ENCODE measurements at places on chromosomes 13 and 19. TPM values are rescaled to one million over a fixed set of nuclear protein-coding genes. Genes with fewer than 3 reads are reported as not detected.

The KL gene
- 0.30 TPM for total RNA-seq

The PRR19 gene
- 1.5 TPM for total RNA-seq

DNA sequence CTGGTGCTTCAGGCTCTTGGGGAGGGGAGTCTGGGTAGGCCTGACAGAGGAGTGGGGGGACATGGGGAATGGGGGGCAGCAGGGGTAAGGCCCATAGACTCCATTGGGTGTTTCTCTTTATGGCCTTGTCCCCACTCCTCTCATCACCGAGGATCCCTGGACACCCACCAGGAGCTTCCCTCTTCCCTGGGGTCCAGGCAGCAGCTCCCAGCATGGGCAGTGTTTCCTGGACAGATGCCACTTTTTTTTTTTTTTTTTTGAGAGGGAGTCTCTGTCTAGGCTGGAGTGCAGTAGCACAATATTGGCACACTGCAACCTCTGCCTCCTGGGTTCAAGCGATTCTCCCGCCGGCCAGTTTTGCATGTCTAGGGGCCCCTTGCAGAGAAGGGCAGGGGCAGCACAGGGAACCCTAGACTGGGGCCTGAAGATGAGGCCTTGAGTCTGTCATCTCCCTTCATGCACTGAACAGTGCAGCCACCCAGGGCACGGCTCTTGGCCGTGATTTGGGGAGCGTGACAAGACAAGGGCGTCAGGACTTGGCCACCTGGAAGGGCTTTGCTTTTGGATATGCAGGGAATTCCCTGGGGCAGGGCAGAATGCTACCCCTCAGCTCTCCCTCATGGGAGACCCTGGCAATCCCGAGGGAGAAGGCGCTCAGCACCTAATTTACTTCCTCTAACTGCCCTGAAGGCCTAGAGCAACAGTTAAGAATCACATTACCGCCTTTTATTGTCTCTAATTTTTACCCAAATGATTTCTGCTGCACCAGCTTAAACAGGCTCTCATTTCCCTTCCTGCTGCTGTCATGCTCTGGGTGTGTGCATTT lies 213.9 kb upstream of the ZNF536 start:
- DNase-seq, result no peak

GRCh38 chr19:4369109-4369887 lies 25.9 kb downstream of the MPND start:
- peak; percentile 51 for DNase-seq

The FGF21 gene
- not detected for total RNA-seq

The LPAR6 gene
- 4.5 TPM for total RNA-seq

The WDR87 gene
- total RNA-seq, result not detected

The PALM gene
- total RNA-seq, result 0.61 TPM

DNA sequence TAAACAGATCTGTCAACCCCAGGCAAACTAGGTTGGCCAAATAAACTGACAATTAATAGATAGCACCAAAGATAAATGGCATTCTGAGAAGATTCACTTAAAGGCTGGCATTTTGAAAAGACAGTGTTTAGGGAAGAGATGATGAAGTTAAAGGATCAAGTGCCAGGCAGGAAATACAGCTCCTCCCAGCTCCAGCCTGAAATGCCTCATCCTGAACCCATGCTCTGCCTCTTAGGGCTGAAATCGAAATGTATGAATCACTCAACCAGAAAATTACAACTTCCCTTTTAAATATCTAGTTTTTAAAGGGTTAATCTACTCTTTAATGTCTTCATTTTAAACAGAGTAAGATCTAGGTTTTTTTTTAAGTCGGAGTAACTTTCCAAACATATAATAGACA lies 171.2 kb upstream of the UBL3 start:
- DNase-seq, result no peak

GRCh38 chr13:49272296-49272695 lies 24.6 kb downstream of the CDADC1 start:
- no peak for DNase-seq

- no peak for DNase-seq
Measured at GRCh38 chr13:97430296-97430695, 3.7 kb upstream of the RAP2A start.

GRCh38 chr13:78607409-78608251 lies 4.3 kb upstream of the POU4F1 start:
- DNase-seq, result no peak

GRCh38 chr19:46528601-46529590 lies 33.2 kb upstream of the PNMA8B start:
- no peak for DNase-seq

DNA sequence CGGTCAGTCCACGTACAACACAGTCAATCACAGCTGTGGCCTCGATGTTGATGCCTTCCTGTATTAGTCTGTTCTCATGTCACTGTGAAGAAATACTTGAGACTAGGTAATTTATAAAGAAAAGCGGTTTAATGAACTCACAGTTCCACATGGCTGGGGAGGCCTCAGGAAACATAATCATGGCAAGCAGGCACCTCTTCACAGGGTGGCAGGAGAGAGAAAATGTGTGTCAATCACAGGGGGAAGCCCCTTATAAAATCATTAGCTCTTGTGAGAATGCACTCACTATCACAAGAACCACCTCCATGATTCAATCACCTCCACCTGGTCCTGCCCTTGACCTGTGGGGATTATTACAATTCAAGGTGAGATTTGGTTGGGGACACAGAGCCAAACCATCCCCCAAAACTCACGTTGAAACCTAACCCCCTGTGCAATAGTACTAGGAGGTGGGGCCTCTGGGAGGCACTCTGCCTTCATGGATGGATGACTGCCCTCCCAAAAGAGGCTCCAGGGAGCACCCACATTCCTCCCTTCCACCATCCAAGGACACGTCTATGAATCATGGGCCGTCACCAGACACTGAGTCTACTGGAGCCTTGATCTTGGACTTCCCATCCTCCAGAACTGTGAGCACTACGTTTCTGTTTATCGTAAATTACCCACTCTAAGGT lies 2.3 kb upstream of the PROZ start:
- no peak for DNase-seq

DNA sequence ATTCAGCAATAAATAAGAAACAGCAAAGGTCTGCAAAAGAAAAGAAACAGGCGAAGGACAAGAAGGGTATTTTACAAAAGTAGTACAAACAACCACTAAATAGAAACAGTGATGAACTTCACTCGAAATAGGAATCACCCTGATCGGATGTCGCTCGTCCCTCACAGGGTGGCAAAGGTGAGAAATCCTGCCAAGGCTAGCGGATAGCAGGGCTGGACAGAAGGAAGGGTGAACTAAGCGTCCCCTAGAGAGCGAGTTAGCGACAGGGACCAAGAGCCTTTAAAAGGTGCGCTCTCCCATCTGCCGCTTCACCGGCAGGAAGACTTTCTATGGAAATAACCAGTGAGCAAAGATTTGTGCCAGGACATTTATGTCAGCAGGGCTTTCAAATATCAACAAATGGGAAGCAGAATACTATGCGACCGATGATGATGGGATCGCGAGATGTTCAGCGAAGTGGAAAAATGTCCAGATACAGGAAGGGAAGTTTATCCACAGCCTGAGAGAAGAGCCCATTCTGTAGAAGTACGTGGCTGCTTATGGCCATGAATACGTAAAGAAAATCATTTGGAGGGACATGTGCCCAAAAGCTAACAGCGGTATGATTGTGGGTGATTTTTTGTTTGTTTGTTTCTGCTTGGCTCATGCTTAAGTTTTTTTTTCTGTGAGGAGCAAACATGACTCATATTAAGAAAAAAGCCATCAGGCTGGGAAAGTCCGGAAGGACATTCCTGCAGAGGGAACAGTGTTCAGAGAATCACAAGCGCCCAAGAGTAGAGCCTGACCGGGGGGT lies 18.9 kb downstream of the ELAVL1 start:
- DNase-seq, result no peak

DNA sequence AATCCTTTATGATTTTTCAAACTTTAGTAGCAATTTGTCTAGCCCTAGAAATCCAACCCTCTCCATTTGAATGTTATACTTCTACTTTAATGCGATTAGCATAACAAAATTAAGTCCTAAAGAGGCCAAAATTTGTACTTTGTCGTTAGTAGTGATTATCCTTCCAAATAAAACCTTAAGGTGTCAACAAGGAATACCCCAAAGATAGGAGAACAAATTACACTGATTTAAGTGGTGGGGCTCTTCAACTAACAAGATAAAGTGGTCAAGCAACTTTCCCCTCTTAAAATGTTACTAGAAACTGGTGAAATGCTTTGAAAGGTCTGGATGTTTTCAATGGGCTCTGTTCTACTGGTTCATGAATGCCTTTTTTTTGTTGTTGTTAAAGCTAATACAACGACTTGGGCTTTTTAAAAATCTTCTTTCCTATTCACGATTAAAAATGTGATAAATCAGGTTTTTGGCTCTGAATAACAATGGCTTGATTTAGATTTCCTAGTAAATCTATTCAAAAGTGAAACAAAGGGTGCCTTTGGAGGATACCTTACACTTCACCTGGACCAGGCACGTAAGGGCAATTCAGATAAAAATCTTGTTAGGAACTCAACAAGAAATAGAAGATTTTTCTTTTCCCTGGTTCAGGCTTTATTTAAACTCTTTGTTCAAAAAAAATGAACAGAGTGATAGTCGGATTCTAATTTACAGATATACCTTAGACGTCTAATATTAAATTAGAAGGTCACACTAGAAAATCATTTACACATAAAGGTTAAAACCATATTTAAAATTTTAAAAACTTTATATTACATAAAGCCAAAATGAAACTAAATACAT lies 3.1 kb downstream of the SOX21 start:
- no peak for DNase-seq

GRCh38 chr19:48135411-48135810 lies 24.8 kb upstream of the PLA2G4C start:
- DNase-seq, result no peak

GRCh38 chr19:38869160-38869835 lies 8.8 kb downstream of the RINL start:
- peak; percentile 18 for DNase-seq

The GCDH gene
- 72.8 TPM for total RNA-seq

DNA sequence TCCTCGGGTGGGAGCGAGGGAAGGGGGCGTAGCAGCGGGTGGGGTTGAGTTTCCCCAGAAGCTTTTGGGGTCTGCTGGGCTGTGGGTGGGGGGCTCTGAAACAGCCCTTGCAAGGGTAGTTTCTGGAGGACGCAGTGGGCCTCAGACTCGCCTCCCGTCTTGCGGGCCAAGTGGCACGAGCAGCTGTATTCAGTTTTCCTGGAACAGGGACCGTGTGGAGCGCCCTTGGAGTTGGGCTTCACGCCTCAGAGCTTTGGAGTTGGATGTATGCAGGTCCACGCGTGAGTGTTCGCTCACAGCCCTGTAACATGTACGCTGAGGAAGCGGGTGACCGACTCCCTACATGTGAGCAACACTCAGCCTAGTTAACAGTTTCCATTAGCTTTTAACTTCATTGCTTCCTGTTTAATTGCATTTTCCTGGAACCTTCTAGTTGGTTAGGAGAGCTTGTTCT lies 603 bp downstream of the TM9SF2 start:
- peak; percentile 15 for DNase-seq

GRCh38 chr13:46015366-46015765 lies 37.2 kb downstream of the ZC3H13 start:
- DNase-seq, result no peak

The SMAD9 gene
- not detected for total RNA-seq

GRCh38 chr13:114261328-114261965 lies 20.0 kb upstream of the UPF3A start:
- no peak for DNase-seq

DNA sequence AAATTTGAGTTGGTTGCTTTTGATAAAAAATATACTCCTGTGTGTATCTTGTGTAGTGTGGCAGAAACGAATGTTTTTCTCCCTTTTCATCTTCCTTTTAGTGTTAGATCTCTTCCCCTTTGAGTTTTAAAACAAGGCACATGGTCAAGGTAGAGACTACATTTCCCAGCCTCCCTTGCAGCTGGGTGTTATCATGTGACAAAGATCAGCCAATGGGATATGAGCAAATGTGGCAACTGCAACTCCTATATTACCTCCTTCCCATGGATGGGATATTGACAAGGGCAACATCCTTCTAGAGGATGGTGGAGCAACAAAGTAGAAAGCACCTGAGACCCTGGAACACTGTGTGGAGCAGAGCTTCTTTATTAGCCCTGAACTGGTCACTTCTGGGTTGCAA lies 42.4 kb downstream of the ADGRE3 start:
- no peak for DNase-seq

GRCh38 chr13:45015300-45015699 lies 26.0 kb downstream of the GPALPP1 start:
- DNase-seq, result no peak

DNA sequence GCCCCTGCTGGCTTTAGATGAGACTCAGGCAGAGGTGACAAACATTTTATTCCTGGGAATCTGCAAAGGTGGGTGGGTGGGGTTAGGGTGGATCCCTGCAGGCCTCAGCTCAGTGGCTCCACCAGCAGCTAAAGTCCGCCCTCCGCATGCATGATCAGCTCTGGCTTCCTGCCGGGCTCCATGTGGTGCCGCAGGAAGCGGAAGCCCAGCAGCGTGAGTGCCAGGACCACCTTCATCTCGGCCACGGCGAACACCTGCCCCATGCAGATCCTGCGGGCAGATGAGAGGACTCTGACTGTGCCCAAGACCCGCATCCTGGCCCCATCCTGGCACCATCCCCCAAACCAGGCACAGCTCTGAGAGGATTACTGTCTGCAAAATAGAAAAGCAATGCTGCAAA lies 26.3 kb downstream of the CYP4F2 start:
- DNase-seq, result peak; percentile 6

DNA sequence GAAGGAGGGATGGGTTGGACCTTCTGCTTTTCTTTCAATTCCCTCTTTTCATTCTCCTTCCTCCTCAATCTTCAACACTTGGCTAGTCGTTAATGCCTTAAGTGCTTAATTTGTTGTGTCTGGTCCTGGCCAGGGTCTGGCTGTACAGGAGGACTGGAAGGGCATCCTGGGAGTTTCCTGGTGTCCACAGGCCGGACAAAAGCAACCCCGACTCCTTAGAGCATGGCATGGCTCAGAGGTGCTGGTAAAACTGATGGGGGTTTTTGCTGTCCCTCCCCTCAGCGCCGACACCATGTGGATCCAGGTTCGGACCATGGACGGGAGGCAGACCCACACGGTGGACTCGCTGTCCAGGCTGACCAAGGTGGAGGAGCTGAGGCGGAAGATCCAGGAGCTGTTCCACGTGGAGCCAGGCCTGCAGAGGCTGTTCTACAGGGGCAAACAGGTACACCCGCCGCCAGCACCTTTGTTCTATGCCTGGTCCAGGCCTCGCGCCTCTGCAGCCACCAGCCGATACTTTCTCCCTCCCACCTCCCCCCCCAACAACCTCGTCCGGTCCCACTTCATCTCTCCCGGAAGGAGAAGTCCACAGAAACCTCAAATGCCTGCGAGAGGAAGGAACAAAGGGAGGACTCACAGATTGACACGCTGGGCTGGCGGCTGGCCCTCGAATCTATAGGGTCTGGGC lies 1.4 kb downstream of the UHRF1 start:
- DNase-seq, result no peak

- DNase-seq, result no peak
Measured at GRCh38 chr13:23609874-23610576, 39.8 kb downstream of the TNFRSF19 start.
